ENCODE measurements at places on chromosomes 16 and 17.
A peak's percentile ranks its signal among the peaks of the same experiment; 100 is the strongest.

DNA sequence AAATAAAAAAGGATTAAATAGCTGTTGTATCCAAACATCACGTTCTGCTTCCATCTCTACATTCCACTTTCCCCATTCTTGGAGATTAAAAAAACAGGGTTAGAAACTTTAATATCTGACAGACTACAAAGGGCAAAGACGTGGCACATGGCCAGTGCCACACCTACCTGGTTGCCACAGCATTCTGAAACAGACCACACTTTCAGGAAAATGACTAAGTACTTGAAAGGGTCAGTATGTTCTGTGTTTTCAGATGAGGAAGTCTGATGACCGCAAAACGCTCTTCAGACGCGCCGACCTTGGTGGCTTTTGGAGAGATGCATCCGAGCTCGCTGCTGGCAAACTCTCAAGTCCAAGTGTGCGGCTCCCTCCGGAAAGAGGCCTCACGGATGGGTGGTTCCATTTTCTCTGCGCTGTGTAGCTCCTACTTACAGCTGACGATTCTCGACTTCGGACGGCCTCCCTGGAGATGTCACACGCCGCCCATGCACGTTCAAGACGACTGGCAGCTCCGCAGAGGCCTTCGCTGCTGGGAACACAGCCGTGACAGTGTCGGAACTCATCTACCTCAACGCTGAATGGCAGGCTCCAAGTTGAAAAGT lies 15.5 kb downstream of the MAP1LC3B start:
- no peak for DNase-seq

GRCh38 chr16:77589071-77589765 lies 133.1 kb upstream of the NUDT7 start:
- DNase-seq = no peak

- no peak for DNase-seq
These were observed 61.9 kb upstream of the CRYM start for GRCh38 chr16:21339941-21340340.

- no peak for DNase-seq
These were observed 375 bp downstream of the SLC25A11 start for GRCh38 chr17:4939546-4939795.

DNA sequence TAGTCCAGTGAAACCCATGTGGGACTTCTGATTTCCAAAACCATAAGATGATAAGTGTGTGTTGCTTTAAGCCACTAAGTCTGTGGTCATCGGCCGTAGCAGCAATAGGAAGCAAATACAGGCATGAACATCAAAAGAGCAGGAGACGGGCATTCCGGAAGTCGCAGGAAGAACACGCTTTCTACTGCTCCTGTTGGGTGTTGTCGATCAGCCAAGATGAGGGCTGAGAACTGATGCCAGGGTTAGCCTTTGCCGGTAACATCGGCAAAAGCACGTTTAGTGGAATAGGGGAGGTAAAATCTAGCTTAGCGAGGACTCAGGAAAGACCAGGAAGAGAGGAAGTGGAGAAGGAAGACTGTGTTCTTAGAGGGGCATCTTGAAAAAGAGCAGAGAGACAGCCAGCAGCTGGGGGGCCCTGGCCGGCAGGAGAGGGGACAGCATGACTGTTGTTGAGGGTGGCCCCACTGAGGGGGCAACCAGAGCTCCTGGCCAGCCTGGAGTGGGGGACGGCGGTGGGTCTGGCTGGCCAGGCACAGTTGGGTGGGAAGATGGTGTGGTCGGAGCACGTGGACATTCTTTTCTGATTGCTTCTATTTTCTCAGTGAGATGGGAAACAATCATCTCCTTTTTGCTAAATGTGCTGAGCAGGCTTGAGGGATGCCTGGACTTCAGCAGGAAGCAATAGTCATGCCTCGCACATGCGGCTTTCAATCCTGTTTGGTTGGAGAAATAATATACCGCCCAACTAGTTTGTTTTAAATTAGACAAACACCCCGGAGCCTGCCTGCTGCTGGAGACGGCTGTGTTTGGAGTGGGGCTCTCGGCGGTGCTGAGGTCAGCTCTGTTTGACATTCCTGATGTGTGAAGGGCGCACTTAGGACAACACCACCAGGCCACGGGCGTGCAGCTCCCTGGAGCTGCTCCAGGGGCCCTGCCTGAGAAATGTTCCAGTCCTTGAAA lies 109.9 kb downstream of the METRNL start:
- peak; percentile 95 for DNase-seq

DNA sequence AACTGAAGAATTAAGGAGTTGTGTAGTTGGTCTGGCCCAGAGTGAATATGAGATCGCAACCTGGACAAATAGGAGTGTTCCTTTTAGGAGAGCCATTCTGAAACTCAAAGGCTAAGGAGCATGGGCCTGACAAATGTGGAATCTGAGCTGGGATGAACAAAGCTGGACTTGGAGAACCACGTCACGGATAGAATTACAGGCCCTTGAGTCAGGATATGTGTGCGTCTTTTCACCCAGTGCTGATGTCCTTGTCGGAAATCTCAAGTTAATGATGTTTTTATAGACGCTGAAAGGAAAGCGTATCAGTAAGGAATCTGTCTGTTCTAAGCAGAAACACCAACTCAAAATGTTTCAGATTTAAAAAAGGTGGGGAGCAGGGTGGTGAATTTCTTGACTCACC lies 173.8 kb upstream of the ZKSCAN2 start:
- DNase-seq = no peak

DNA sequence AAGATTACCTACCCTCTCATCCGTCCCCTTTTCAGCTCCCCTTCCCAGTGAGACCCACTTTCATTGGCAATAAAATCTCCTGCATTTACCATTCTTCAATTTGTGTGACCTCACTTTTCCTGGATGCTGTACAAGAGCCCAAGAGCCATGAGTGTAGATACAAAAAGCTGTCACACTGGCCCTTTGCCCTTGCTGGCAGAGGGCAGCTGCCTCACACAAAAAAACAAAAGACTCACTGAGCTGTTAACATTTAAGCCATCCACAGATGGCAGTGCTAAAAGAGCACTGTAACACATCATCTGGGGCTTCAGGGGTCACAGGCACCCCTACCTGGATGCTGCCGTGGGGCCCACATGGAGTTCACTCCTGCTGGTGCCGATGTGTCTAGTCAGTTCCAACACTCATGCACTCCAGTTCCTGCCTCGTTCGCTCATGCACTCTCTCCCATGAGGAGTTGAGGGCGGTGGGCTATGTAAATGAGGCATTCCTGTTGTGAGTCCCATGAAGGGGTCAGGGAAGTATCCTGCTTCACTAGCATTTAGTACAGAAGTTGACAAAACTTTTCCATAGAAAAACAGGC lies 123.1 kb downstream of the CA10 start:
- DNase-seq = no peak

GRCh38 chr17:35795007-35795870 lies at the start of gene MMP28:
Gene MMP28 (minus strand): TSS chr17:35795641. CDS start chr17:35795377, 264 bp downstream.
- DNase-seq = peak; percentile 80

- DNase-seq = peak; percentile 93
These were observed 11.6 kb downstream of the FBXL19 start for GRCh38 chr16:30934827-30935557.

DNA sequence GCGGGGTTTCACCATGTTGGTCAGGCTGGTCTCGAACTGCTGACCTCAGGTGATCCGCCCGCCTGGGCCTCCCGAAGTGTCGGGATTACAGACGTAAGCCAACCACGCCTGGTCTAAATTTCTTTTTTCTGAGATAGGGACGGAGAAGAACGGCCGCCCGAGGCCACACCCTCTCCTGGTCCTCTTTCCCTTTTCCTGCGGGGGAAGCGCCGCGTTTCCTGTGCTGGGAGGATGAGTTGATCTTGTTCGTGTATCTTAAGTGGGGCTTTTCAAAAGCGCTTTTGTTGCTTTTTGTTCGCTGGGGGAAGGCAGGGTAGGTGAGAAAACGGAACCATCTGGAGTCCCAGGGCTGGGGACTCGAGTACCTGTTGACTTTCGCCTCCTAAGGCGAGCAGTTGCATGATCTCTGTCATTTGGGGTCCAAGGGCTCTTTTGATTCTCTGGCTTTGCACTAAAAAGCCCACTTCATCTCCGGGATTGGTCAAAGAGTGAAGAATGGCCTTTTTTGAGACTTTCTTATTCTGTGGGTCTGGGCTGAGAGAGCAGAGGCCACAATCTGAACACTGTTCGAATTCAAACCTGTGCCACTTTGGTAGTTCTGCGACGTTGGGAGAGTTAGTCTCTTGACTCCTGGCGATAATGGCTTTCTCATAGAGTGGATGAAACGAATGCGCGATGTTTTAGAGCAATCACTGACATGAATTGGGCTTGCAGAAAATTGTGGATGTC lies 1.3 kb downstream of the FUS start:
- DNase-seq = peak; percentile 92

DNA sequence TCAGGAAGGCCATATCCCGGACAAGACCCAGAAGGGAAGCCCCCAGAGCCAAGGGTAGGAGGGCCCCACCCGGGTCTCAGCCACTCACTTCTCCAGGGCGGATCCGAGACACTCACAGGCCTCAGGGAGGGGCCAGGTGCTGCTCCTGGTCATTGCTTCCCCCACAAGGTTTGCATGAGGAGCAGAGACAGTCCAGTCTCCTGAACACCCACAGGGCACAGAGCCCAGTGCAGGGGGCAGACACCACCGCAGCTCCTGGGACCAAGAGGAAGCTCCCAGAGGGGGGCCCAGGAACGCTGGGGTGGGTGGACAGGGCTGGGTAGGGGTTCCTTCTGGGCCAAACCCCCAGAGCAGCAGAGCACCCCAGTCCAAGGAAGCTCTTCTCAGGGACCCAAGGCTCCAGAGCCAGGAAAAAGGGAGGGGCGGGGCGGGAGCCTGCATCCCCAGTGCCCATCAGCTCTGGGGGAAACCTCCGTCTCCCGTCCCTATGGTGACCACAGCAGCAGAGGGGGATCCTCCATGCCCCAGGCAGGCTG lies 709 bp upstream of the MRPL28 start:
- DNase-seq = no peak

- DNase-seq = no peak
These were observed 18.7 kb upstream of the BEAN1 start for GRCh38 chr16:66408163-66409048.

GRCh38 chr16:67449336-67449735 lies 18.4 kb downstream of the HSD11B2 start:
- peak; percentile 66 for DNase-seq

GRCh38 chr16:26078716-26079355 lies 387.1 kb downstream of the HS3ST4 start:
- DNase-seq = no peak

GRCh38 chr16:76755496-76755895 lies 435.5 kb upstream of the MON1B start:
- DNase-seq = no peak

GRCh38 chr16:3712861-3713372 lies 4.4 kb downstream of the TRAP1 start:
- no peak for DNase-seq

- peak; percentile 88 for DNase-seq
These were observed 481 bp downstream of the CNTROB start for GRCh38 chr17:7932483-7932891.

- no peak for DNase-seq
These were observed 8.6 kb downstream of the KRT28 start for GRCh38 chr17:40791111-40791510.

GRCh38 chr16:89317729-89318429 lies 100.4 kb downstream of the ZNF778 start:
- no peak for DNase-seq

GRCh38 chr16:1156983-1157638 lies 4.2 kb downstream of the CACNA1H start:
- DNase-seq = peak; percentile 92

- DNase-seq = peak; percentile 37
These were observed 17.2 kb upstream of the NSMCE1 start for GRCh38 chr16:27285676-27286196.

DNA sequence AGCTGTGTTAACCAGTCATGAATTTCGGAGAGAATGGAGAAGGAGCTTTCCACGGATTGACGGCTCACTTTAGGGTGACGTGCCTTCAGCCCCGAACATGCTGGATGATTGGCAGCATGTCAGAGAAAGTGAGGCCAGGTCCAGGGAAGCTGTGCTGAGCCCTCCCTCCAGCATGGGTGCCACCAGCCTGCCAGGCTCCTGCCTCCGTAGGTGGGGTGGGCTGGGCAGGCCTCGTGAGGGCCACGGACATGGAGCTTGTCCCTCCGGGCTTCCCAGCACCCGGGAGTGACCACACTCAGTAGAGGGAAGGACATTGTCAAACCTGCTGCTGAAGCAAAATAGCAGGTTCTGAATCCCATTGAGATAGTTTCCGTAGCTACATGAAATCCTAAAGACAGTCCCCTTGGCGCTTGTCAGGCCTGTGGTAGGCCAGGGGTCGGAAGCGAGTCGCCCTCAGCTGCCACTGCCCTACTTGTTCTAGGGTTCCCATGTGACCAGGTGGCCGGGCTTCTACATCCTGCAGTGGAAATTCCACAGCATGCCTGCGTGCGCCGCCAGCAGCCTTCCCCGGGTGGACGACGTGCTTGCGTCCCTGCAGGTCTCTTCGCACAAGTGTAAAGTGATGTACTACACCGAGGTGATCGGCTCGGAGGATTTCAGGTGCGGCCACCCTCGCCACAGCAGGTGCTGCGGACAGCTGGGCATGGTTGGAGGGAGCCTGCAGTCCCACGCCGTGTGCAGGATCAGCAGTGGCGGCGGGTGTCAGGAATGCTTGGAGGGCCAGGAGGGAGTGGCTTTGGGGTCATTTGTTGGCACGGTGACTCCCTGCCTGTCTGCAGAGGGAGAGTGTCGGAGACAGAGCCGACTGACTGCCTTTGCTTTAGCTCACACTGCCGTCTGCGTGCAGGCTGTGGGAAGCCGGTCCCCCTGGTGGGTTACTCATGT lies 72.3 kb downstream of the SEC14L1 start:
- DNase-seq = peak; percentile 49

- DNase-seq = peak; percentile 80
These were observed 329 bp downstream of the KPNB1 start for GRCh38 chr17:47649972-47650524.

DNA sequence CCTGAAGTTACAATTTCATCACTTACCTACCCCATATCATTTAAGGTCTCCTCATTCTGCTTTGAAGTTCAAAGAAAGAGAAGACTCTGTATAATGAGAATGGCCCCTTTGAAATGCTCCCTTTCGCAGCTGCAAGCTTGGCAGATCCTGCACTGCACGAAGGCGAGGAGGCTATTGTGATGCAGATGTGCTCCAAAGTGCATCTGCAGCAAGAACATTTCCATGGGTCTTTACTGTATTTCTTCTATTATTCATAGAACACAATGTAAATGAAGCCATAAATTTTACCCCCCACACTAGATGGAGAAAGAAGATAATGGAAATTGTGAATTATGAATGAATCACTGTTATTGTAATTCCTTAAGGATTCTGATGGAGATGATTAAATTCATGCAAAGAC lies 178.7 kb downstream of the CHD9NB start:
- no peak for DNase-seq

- peak; percentile 83 for DNase-seq
These were observed 13.9 kb upstream of the CLEC18C start for GRCh38 chr16:70159355-70160348.

DNA sequence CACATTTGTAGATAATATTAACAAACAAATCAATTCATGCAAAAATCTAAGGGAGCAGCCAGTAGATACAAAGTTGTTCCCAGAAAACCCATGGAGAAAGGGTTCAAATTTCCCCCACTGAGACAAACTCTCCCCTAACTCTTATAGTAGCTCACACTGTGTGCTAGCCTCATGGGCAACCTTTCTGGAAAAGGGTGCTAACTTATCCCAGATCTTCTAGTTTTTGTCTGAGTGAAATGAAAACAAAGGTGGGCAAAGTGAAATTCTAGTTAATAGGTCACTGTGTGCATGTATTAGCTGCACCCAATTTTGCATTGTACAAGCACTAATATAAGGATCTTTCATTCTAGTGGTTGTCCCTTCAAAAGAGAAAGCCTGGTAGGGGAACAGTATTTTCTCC lies 9.9 kb upstream of the USP32 start:
- DNase-seq = no peak

Measured in osteoblast (primary cell).